ENCODE measurements at places on chromosomes 5 and 9. TPM values are rescaled to one million over a fixed set of nuclear protein-coding genes. Genes with fewer than 3 reads are reported as not detected.

The ZMAT2 gene
- total RNA-seq, result 50.3 TPM

The PCDHGA10 gene
- 14.9 TPM for total RNA-seq

The DNAJB5 gene
- 17.4 TPM for total RNA-seq

The PPP3R2 gene
- not detected for total RNA-seq

The NR6A1 gene
- 0.39 TPM for total RNA-seq

The NDUFS4 gene
- 71.8 TPM for total RNA-seq

The PTGER4 gene
- total RNA-seq, result 4.9 TPM

The LOX gene
- 320 TPM for total RNA-seq

- DNase-seq, result no peak
Measured at GRCh38 chr9:75633451-75634057, 256.9 kb upstream of the PCSK5 start.

DNA sequence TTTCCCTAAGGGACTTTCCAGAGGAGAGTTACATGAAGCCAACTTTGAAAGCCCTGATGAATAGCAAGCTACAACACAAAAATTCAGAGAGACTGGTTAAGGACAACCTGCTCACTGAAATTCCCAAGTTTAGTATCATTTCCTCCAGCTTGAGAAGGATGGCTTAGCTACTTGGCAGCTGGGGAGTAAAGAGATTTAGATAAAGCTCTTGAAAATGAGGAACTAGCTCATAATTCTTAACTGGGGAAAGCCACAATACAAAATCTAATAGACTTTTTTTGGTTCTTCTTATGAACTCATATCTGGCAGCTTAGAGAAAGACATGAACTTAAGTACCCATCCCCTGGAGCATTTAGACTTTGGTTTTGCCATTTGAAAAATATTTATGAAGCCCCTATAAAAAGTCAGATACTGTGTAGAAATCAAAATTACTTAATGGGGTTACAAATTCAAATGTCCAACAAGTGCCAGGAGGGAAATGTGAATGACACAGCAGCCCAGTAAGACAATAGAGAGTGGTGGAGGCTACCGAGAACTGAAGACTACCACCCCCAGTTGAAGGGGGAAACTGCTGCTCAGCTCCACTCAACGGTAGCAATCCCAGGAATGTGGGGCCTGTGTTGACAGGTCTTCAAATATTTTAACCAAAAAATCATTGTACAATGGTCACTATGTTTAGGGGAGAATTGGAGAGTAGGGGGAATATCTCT is 79.4 kb upstream of the ADRB2 start:
- DNase-seq, result no peak

DNA sequence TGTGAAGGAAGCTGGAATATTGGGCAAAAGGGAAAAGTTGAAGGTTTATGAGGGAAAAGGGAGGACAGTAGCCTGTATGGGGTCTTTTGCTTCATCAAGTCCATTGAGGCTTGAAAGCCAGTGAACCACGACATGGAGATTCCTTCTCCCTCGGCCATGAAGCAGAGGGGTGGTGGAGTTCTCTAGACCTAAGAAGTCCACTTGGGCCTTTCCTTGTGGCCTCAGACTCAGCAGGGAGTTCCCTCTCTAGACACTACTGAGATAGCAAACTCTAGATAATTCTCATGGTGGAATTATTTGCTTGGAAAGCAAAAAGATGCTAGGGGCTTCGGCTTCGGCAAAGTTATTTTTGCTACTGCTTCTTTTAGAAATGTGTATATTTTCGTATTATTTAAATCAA is 78.5 kb downstream of the FOXD1 start:
- DNase-seq, result no peak

DNA sequence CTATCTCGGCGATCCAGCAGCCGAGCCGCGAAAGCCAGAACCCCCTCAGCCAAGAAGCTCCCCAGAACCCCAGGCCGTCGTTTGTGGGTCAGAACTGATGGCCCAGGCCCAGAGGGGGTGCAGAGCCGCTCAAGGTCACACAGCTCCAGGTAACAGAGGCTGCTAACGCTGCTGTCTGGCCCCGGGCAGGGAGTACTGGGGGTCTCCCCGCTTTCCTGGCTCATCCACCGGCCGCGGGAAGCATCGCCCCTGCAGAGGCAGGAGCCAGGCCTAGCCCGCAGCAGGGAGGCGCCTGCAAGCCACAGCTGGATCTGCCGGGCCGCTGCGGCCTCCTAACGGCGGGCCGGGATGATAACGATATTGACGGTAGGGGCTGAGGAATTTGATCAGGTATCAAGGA is 39.4 kb upstream of the CTSV start:
- DNase-seq, result no peak

DNA sequence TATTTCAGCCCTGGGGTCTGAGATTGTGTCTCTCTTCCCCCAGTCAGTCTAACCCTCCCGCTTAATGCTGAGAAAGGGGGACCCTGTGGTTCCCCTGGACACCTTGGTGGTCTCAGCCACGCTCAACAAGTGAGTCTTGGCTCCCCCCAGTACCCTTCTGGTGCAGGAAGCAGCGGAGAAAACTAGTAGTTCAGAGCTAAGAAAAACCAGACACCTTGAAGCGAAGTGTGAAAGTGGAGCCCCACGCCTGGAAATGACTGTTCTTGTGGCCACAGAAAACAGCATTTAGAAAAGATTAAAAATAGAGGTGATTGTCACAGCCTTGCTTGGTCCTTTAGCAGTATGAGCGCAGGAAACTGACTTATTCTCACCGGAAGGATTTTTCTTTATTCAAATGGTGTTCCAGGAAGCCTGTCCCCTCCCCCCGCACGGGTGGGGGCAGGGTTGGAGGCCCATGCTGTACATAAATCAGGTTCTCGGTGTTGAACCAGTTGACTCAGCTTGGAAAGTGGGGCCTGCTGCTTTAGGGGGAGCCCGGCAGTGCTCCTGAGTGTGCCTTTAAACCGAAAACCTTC is 8.1 kb downstream of the ARPC5L start:
- no peak for DNase-seq

DNA sequence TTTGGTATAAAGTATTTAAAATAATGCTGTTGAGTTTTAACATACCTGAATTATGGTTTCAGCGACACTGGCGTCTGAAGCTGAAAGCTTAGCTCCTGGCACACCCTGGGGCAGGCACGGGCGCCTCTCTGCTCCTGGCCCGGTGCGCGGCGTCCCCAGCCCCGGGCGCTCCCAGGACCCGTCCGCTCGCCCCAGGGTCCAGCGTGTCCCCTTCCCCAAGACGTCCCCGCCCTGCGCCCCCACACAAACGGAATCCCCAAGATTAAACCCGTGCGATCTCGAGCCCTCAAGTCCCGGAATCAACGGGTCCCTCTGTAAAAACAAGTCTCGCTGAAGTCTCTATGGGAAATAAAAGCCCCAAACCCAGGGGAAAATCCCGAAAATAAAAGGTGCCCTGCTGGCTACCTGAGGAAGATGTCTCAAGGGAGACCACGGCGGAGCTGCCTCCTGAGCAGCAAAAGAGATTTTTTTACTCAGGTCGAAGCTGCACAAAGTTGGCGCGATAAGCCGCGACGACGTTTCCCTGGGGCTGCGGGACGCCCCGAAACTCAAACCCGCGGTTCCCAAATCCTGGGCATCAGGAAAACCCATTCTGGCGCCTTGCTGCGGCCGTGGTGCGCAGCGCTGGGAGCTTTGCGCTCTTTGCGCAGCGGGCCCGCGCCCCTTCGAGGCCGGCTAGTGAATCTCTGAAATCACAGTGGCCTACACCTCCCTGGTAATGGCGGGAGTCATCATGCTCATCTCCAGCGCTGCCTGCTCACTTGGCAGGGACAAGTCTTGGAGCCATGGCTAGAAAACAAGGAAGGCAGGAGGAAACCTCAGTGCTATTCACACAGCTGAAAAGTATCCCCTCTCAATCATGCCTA is 6.3 kb upstream of the IFNA8 start:
- no peak for DNase-seq

DNA sequence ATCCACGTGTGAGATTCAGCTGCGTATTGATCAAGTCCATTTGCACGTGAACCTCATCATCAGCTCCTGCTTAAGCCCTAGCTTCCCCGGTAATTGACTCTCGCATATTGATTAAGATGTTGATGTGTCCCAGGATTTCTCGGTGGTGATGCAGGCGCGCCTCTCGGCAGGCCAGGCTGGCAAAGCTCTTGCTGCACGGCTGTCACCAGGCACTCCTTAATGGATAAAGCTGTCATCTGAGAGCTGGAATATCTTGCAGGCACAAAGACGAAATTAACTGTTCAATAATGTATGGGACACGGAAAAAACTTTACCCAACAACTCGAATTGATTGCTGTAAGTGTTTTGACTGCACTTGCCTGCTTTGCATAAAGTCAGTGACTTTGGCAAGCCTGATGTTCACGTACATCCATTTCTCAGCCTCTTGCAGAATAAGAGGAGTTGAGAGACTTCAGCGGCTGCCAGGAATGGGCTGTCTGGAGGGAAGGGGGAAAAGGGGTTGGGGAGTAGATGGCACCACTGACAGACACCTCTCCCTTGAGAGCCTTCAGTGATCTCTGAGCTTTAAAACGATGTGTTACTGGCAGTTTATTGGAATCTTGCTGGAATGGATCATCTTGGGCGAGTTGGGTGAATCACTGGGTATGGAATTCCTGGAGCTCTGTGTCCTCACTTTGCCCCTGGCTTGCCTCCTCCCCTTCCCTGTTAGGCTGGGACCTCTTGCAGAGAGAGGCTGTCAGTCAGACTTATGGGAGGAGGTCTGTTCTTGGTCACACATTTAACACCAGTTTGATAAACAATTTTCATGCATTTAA is 650.3 kb downstream of the CCDC171 start:
- no peak for DNase-seq

DNA sequence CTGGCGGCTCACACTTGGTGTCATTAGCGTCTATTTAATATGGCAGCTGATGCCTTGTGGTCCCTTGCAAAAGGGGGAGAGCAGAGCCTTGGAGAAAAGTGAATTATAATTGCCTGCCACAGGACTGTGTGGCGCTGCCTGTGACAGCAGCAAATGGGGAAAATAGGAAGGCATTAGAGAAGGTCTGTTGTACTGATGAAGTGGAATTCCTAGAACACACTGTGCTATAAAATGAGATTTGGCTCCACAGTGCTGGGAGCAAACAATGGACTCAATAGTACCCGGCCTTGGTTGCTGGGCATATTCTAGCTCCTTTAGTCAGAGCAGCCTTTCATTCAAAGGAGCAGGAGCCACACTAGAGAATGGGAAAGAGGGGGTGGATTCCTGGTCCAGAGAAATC is 21.3 kb downstream of the SEMA6A start:
- DNase-seq, result no peak

- DNase-seq, result no peak
Measured at GRCh38 chr5:88878976-88879375, 4.0 kb downstream of the MEF2C start.

GRCh38 chr9:125176636-125177035 is 13.0 kb downstream of the PPP6C start:
- no peak for DNase-seq

DNA sequence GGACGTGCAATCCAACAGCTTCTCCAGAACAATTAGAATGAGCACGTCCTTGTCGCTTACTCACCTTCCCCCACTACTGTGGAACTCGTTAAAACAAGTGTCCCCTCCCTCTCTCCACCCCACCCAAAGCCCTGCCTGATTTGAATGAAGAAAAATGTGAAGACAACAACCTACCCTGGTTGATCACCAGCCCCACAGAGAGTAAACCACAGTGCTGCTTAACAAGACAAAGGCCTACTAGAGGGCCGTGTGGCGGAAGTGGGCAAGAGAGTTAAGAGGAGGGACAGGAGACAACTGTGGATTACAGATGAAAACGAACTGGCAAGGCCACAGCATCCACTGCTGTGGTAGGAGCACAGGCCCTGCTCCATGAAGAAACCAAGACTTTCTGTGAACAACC is 51.1 kb downstream of the CDK5RAP2 start:
- no peak for DNase-seq

GRCh38 chr9:136784249-136784996 is 6.7 kb upstream of the TMEM141 start:
- no peak for DNase-seq

DNA sequence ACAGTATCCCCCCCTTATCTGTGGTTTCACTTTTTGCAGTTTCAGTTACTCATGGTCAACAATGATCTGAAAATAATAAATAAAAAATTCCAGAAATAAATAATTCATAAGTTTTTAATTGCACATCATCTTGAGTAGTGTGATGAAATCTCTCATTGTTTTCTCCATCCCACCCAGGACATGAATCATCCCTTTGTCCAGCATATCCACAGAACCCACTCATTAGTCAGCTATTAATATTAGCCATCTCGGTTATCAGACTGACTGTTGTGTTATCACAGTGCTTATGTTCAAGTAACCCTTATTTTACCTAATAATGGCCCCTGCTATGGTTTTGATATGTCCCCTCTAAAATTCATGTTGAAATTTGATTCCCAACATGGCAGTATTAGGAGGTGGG is 40.7 kb downstream of the FAM114A2 start:
- DNase-seq, result no peak

DNA sequence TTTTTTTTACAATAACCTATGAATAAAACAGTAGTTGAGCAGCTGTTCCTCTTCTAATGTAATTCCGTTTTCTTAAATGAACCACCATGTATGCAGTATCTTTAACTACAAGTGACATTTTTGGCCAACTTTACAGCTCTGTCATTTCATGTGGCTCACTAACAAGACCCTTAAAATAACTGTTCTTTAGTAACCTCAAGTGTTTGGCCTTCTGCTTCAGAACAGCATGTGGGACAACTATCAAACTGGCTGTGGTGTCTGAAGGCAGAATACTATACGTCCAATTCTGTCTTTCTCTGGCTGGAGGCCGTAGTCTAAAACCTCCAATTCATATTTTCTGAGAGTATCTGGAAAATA is 391.4 kb downstream of the NNT start:
- no peak for DNase-seq

DNA sequence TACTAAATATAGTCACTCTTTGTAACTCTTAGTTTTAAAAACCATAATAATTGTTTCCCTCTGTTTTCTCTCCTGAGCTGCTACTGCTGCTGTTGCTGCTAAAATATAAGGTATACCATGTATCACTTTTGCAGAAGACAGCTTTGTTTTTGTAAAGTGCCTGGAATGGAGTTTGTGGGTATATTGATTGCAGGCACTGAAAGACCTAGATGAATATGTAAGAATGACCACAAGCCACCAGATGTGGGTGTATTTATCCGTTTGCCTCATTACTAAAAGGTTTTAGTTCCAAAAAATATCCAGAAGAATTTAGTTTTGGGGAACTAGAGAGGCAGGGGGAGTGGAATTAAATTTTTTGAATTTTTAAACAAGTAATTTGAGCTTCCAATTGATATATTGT is 151.1 kb upstream of the CDKN2B start:
- DNase-seq, result no peak

DNA sequence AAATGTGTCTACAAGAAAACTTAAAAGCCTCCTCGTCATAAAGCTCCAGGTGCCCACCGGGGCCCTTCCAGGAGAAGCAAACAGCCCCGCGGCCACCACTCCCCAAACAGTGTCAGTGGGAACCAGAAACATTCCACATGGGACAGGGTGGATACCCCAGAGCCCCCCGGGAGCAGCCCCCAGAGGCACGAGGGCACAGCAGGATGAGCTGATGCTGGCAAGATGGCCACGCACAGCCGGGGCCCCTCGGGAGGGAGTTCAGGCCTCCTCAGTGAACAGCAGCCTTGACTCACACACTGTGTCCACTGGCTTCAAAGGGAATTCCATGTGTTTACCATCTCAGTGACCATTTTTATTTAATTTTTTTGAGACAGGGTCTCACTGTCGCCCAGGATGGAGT is 10.5 kb downstream of the EXD3 start:
- no peak for DNase-seq

Data from chondrocyte (in vitro differentiated cells).